ENCODE measurements at places on chromosomes 1 and 21. TPM values are rescaled to one million over a fixed set of nuclear protein-coding genes. Genes with fewer than 3 reads are reported as not detected.

DNA sequence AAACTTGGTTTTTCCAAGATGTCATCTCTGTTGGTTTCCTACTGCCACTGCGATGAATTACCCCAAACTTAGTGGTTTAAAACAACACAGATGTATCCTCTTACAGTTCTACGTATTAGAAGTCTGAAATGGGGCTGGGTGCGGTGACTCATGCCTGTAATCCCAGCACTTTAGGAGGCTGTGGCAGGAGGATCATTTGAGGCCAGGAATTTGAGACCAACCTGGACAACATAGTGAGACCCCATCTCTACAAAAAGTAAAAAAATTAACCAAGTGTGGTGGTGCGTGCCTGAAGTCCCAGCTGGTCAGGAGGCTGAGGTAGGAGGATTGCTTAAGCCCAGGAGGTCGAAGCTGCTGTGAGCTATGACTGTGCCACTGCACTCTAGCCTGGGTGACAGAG lies 57.2 kb upstream of the GRHL3 start:
- DNase-seq = no peak

GRCh38 chr1:51564124-51564523 lies 45.1 kb upstream of the EPS15 start:
- no peak for DNase-seq

DNA sequence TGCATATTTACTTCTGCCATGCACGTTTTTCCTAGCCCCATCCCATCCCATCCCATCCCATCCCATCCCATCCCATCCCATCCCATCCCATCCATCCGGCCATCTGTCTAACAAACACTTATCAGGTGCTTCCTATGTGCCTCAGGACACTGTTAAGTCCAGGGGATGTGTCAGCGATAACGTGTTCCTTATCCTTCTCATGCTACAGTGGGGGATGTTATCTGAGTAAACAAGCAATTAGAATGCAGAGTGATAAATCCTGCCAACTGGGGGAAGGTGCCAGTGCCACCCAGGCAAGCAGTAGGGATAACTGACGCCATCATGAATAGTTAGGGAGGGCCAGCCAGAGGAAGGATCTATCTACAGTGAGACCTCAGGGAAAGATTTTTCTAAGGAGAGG lies 304.2 kb downstream of the CAMTA1 start:
- no peak for DNase-seq

- no peak for DNase-seq
Observed at GRCh38 chr1:91948097-91948496, 1.1 kb upstream of the BRDT start.

- no peak for DNase-seq
Observed at GRCh38 chr1:72547412-72547811, 265.1 kb upstream of the NEGR1 start.

DNA sequence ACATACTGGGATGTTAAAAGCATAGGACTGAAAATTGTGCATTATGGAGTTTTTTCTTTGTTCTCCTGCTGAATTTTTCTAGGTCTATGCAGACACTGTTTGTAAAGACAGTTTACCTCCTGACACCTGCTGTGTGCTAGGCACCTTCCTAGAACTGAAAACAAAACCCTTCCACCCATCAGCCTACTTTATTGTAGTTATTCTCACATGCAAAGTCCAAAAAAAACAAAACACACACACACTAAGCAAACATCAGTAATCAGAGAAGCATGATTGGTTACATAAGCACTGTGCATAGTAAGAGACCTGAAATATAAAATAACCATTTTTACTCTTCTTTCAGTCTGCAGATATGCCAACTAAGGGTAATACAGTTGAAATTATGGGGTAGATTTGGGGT lies 195.1 kb downstream of the CRB1 start:
- no peak for DNase-seq

DNA sequence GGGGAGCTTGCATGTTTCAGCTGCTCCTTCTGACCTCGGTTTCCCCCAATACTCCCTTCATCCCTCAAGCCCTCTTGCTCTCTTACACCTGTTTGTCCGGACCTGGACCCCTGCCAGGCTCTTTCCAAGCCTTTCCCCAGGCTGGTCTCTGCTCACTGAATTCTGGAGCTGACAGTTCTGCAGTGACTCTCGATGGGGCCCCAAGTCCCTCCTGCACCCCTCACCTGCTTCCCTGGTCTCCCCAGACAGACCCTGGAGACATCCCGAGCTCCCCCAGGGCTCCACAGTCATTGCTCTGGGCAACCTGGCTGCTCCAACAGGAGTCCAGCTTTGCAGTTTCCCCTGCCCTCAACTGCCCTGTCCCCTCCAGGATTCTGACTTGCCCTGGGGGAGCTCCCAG lies 198.6 kb downstream of the GRIK3 start:
- DNase-seq = no peak

GRCh38 chr1:39214021-39214713 lies 9.7 kb downstream of the MACF1 start:
- DNase-seq = no peak

DNA sequence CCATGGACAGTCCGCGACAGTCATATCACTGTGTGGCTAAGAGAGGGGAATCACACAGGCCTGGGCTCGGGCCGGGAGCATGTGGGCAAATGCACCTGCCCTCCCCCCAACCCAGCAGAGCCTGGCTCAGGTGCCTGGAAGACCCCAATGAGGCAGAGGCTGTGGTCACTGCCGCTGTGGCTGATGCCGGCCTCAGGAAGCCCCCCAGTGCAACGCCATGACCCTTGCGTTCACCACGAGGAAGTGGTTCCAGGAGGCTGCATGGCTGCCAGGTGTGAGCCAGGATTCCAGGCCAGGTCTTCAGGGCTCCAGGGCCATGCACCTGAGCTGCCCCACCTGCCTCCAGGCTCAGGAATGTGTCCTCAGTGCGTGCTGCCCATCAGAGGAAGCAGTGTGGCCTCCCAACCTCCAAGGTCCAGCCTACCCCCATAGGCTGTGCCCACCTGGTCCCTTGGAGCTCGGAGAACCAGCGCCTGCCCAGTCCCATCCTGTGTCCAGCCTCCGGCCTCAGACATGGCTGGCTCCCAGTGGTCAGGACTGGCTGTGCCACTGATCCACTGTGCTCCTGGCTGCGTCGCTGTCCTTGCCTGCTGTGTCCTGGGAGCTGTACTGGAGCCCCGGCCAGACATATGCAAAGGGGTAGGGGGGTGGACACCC lies 8.0 kb downstream of the ARHGEF16 start:
- peak; percentile 49 for DNase-seq

DNA sequence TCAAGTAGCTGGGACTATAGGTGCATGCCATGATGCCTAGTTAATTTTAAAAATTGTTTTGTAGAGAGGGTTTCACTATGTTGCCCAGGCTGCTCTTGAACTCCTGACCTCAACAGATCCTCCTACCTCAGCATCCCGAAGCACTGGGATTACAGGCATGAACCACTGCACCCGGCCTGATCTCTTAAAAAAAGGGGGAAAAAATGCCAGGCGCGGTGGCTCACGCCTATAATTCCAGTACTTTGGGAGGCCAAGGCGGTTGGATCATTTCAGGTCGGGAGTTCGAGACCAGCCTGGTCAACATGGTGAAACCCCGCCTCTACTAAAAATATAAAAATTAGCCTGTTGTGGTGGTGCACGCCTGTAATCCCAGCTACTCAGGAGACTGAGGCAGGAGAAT lies 13.2 kb downstream of the AVPR1B start:
- no peak for DNase-seq

DNA sequence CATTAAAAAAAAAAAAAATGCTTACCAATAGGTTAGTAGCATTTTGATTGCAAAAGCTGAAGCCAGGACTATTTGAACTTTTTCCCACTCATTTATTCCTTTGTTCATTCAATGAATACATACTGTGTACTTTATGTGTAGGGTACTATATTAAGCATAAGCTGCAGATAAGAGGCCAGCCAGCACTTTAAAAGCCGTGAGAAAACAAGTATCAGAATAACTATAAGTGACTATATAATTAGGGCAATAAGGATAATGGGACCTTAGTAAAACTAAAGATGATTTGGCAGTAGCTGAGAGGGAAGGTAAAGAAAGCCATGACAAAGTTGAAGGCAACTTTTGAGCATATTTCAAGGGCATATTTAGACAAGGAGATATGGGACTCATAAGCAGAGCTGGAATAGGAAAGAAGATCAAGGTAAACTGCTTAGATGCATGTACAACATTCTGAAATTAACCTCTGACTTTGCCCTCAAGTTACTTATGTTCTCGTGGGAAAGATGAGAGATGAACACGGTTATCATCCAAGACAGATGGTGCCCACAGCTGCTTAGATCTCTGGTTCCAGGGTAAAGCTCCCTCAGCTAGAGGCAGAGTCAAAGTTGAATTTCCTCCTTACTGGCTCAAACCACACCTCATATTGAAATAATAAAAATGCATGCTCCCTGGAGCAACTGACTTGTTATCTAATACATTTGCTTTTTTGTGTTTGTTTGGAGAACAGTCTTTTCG lies 44.0 kb upstream of the FMO2 start:
- no peak for DNase-seq

- no peak for DNase-seq
Observed at GRCh38 chr1:117600325-117600943, 5.4 kb upstream of the TENT5C start.

- peak; percentile 20 for DNase-seq
Observed at GRCh38 chr1:205535866-205536758, 31.6 kb downstream of the CDK18 start.

DNA sequence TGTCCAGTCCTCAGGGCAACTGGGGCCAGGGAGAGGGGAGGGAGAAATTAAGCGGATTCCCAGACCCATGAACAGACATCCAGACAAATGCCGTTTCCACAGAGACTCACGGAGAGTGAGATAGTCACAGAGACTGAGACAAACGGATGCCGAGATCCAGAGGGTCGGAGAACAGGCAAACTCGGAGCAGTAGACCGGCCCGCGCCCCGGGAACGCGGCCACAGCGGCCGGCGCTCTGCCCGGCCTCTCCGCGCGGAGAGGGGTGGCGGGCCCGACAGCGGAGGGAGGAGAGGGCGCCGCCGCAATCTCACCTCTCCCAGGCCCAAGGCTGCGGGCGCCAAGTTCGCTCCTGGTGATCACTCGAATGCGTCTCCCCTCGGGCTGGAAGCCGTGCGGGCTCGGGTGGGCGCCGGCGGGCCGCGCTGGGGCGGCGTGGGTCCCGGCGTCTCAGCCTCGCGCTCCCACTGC lies 831 bp upstream of the FOXD2 start:
- DNase-seq = no peak

- no peak for DNase-seq
Observed at GRCh38 chr1:50529510-50529909, 106.3 kb upstream of the DMRTA2 start.

GRCh38 chr1:171817511-171818265 lies 23.6 kb upstream of the DNM3 start:
- DNase-seq = no peak

DNA sequence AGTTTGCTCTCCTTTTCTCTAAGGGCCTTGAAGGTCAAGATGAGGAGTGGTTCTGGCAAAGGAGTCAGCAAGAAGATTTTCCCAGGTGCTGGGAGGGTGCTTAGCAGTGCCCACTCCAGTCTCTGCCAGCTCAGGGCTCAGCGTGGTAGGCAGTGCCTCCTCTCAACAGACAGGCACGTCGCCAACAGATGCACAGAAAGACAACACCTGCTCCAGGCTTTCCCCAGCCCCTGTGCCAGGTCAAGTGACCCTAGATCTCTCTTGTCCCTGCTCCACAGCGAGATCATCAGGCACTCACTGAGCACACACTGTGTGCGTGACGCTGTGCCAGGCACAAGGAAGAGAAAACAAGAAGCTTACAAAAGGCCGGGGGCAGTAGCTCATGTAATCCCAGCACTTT lies 86.0 kb downstream of the CASZ1 start:
- no peak for DNase-seq

DNA sequence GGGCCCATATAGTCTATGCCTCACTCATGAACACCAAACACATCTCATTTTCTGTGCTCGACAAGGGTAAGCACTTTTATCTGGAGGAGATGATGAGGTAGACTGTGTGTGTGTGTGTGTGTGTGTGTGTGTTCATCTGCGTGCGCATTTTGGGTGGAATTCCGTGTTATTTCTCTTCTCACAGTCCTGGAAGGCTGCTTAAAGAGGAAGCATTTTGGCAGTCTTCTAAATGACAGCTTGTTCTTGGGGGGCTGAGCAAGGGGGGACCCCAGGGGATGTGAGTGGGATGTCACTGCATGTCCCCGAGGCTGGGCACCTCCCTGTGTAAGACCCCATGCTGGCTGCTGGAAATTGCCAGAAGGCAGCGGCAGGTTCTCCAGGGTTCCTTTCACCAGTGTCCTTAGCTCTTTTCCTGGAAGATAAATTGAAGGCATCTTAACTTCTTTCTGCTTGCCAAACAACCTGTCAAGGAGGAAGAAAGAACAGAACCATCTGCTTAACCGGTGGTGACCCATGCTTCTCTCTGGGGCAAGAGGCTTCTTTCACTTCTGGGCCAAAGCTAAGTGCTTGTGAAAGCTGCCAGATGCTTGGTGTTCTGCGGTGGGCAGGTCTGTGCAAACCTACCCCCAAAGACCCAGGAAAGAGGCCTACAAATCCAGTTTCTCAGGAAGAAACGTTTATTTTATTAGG lies 9.9 kb upstream of the RD3 start:
- no peak for DNase-seq

DNA sequence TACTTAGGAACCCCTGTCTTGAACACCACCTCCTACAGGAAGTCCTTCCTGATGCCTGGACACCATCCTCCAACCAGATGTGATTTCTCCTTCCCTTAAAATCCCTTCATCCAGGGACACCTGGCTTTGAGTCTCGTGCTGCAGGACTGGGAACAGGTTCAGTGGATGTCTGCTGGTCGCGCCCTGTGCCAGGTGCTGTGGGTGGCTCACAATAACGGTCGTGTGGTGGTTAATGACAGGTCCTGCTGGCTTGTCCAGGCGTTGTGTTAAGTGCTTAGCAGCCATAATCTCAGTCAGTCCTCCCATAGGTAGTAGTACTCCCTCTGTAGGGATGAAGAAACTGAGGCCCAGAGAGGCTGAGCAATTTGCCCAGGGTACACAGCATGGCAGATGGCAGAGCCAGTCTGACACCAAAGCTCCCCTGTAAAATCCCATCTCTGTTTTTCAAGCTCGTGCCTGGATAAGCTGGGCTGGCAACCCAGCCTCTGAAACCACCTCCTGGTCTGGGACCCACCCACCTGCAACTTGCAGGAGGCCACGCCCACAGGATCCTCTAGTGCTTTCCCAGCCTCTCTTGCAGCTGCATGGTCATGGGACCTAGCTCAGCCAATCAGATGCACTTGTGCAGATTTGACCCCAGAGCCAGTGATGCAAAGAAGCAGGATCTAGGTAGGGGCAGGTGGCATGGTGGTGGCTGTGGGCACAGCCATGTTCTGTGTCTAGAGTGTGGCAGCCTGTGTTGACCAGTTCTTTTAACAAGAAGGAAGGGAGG lies 106.0 kb upstream of the IFFO2 start:
- no peak for DNase-seq

KRTAP7-1 gene
- not detected for total RNA-seq

RNU1-3 gene
- 8,075 TPM for total RNA-seq

FAAP20 gene
- 20.6 TPM for total RNA-seq

IGSF21 gene
- total RNA-seq = 34.4 TPM

KCNJ9 gene
- not detected for total RNA-seq
